SJCRH30 (cell line): ENCODE measurements at places on chromosomes 7 and 10. TPM values are rescaled to one million over a fixed set of nuclear protein-coding genes. Genes with fewer than 3 reads are reported as not detected.

- DNase-seq = no peak
- H3K27ac ChIP-seq = peak overlapping the region; percentile 86
- H3K4me1 ChIP-seq = peaks cover 13% of the 10 kb centered on the region
- H3K4me3 ChIP-seq = peak overlapping the region; percentile 82
- H3K36me3 ChIP-seq = peaks cover 12% of the 10 kb centered on the region
- no peaks in the 10 kb centered on the region for H3K27me3 ChIP-seq
Measured at GRCh38 chr10:12195281-12195602, 449 bp downstream of the NUDT5 start.

GRCh38 chr7:106331441-106332175 lies 46.8 kb upstream of the NAMPT start:
- DNase-seq = no peak
- H3K36me3 ChIP-seq = no peaks in the 10 kb centered on the region
- no peak overlapping the region for H3K27ac ChIP-seq
- H3K4me3 ChIP-seq = no peak overlapping the region

DNA sequence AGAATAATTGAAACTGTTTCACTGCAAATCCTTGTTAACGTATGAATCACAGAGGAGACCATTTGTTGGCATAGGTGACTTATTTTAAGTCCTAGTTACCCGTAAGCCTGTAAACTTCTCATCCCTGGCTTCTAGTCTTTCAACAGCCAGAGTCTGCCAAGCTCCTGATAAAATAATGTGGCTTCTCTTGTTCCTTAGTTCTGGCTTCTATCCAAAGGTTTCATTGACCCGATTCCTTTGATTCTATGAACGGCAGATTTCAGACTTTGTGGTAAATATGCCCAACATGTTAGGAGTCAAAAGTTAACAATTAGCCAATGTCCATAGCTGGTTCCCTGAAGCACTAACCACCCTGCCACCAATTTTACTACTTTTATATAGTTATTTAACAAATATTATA lies 23.3 kb downstream of the DNAH11 start:
- H3K27ac ChIP-seq = no peak overlapping the region
- DNase-seq = no peak
- H3K4me3 ChIP-seq = no peak overlapping the region
- H3K36me3 ChIP-seq = no peaks in the 10 kb centered on the region

GRCh38 chr10:42593284-42593683 lies 45.1 kb downstream of the ZNF33B start:
- H3K4me1 ChIP-seq = no peaks in the 10 kb centered on the region
- H3K27ac ChIP-seq = no peak overlapping the region
- no peaks in the 10 kb centered on the region for H3K27me3 ChIP-seq

- no peak for DNase-seq
- H3K27me3 ChIP-seq = no peaks in the 10 kb centered on the region
- no peak overlapping the region for H3K27ac ChIP-seq
- no peak overlapping the region for H3K4me3 ChIP-seq
- no peaks in the 10 kb centered on the region for H3K4me1 ChIP-seq
- H3K36me3 ChIP-seq = no peaks in the 10 kb centered on the region
Measured at GRCh38 chr7:103962070-103962469, 27.4 kb downstream of the RELN start.

DNA sequence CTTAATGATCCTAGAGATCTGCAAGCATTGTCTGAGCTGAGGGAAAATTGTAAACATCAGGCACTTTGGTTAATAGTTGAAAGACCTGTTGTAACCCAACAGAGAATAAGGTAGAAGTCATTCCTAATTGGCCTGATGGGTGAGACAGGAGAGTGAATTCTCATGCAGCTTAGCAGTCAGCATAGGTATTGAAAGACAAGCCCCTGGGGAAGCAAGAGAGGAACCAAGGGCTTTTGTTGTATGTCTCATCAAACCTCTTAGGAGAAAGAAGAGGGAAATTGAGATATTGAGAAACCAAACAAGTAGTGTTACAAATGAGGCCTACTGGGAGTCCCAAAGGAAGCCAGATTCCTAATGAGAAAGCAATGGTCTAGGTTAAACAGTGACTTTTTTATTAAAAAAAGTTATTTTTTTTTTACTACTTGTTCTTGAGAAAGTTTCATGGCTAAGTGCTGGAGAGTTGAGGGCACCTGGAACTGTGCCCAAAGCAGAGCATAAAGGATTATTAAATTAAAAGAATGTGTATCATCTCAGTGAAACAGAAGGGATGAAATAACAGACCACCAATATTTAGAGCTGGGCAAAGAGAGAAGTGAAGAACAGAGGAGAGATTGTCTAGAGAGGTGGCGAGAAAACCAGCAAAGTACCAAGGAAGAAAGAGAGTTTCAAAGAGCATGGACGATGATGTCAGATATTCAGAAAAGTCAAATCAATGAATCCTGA lies 168.9 kb downstream of the CDK14 start:
- DNase-seq = peak; percentile 51
- peaks cover 40% of the 10 kb centered on the region for H3K4me1 ChIP-seq
- no peak overlapping the region for H3K27ac ChIP-seq
- H3K27me3 ChIP-seq = no peaks in the 10 kb centered on the region
- no peaks in the 10 kb centered on the region; the same call in none of the 2 replicates for H3K36me3 ChIP-seq

GRCh38 chr7:78529392-78529791 lies 730.8 kb downstream of the PHTF2 start:
- DNase-seq = no peak
- no peak overlapping the region for H3K4me3 ChIP-seq
- H3K27ac ChIP-seq = no peak overlapping the region
- no peaks in the 10 kb centered on the region; the same call in 1 of the 2 replicates for H3K4me1 ChIP-seq
- H3K27me3 ChIP-seq = no peaks in the 10 kb centered on the region

GRCh38 chr7:152574892-152575548 lies 100.9 kb downstream of the XRCC2 start:
- H3K36me3 ChIP-seq = no peaks in the 10 kb centered on the region
- H3K4me1 ChIP-seq = peaks cover 18% of the 10 kb centered on the region
- H3K27me3 ChIP-seq = no peaks in the 10 kb centered on the region
- peak; percentile 95 for DNase-seq
- peak overlapping the region; percentile 42 for H3K27ac ChIP-seq
- H3K4me3 ChIP-seq = peak overlapping the region; percentile 4

- no peaks in the 10 kb centered on the region for H3K4me1 ChIP-seq
- H3K27ac ChIP-seq = no peak overlapping the region
- H3K4me3 ChIP-seq = peak overlapping the region; percentile 94
- peaks cover 42% of the 10 kb centered on the region for H3K36me3 ChIP-seq
- no peak for DNase-seq
Measured at GRCh38 chr7:155645662-155646061, 1.2 kb downstream of the RBM33 start.

DNA sequence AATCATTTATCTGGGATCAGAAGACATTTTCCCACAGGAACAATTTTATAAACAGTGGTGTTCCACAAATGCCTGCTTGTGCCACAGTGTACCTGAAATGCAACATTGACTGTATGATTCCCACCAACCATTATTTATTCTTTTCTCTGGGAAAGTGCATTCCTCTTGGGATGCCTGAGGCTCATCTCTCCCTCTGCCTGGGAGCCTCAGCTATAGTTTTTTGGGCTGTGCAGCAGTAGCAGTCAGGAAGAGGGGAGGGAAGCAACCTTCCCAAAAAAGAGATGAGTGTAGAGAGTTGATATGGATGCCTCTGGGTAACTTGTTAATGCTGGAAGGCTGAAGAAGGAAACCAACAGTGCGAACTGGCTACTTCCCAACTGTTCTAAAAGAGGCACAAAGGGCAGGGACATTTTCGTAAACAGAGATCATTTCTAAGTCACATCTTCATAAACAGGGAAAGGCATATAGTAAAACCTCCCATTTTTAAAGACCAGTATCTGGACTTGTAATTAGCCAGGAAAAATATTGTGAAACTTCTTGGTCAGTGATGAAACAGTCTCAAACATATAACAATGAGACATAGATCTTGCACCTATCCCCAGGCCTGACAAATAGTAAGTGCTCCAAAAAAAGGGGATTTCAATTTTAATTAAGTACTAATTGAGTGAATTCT lies 1.4 kb upstream of the CALD1 start:
- H3K4me3 ChIP-seq = no peak overlapping the region
- no peak overlapping the region for H3K27ac ChIP-seq
- H3K27me3 ChIP-seq = no peaks in the 10 kb centered on the region
- H3K4me1 ChIP-seq = peaks cover 10% of the 10 kb centered on the region; the same call in 1 of the 2 replicates
- H3K36me3 ChIP-seq = no peaks in the 10 kb centered on the region

The UCMA gene
- total RNA-seq = not detected in 2 replicates

The EEPD1 gene
- 0.84 and 0.93 TPM in 2 replicates for total RNA-seq

The STOX1 gene
- total RNA-seq = 0.30 and 0.33 TPM in 2 replicates

The SVOPL gene
- total RNA-seq = not detected in 2 replicates

The FUOM gene
- not detected in 2 replicates for total RNA-seq
